GM12878 (cell line): ENCODE measurements at places on chromosomes 4 and X. TPM values are rescaled to one million over a fixed set of nuclear protein-coding genes. Genes with fewer than 3 reads are reported as not detected.

TAF7L gene
- not detected in 2 replicates for total RNA-seq

GRCh38 chrX:135892781-135893180 is 463 bp downstream of the CT45A10 start:
- no peaks in the 10 kb centered on the region for H3K36me3 ChIP-seq
- no peak overlapping the region for H3K27ac ChIP-seq
- no peaks in the 10 kb centered on the region for H3K4me1 ChIP-seq
- H3K4me3 ChIP-seq, result no peak overlapping the region

DNA sequence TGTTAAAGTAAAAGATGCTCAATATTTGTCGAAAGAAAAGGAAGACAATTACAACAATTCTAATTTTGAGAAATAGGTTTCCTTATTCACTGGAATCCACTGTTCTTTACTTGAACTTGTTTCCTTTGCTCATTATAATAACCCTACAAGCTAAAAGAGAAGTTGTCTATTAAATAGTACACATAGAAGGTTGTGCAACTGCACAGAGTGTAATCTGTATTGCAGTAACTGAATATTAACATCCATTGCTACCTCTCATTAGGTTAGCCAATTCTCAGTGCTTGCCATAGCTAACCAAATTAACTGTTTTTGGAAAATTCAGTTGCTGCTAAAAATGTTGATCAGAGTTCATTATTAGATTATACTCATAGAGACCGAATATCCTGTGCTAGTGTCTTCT is 120.0 kb downstream of the PDLIM5 start:
- DNase-seq, result no peak
- H3K4me1 ChIP-seq, result no peaks in the 10 kb centered on the region
- H3K27ac ChIP-seq, result no peak overlapping the region
- no peaks in the 10 kb centered on the region for H3K27me3 ChIP-seq
- H3K36me3 ChIP-seq, result peaks cover 3% of the 10 kb centered on the region; the same call in 1 of the 2 replicates
- no peak overlapping the region for H3K4me3 ChIP-seq

- no peaks in the 10 kb centered on the region for H3K4me1 ChIP-seq
- no peaks in the 10 kb centered on the region for H3K36me3 ChIP-seq
- no peak overlapping the region for H3K27ac ChIP-seq
- H3K27me3 ChIP-seq, result no peaks in the 10 kb centered on the region
- no peak for DNase-seq
Observed at GRCh38 chr4:69977582-69977981, 12.1 kb upstream of the CSN2 start.

F9 gene
- total RNA-seq, result 0.08 and 0.18 TPM in 2 replicates

DNA sequence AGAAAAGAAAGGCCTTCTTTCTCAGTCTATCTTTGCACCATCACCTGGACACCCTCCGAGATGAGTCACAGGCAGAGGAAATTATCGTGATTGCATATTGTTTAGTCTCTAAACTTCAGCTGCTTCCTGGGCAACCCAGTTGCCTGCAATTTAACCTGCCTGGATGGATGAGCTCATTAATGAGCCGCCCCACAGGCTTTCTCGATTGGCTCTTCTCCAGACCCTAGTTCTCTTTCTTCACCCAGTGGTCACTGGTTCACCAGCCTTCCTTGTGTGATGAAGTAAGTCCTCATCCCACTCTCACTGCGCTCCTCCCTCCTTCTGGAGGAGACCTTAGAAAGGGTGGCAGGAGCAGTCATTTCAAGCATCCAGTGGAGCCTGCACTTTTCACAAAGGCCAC is 94.4 kb downstream of the SOWAHB start:
- no peaks in the 10 kb centered on the region for H3K36me3 ChIP-seq
- H3K27ac ChIP-seq, result no peak overlapping the region
- H3K4me3 ChIP-seq, result no peak overlapping the region
- H3K4me1 ChIP-seq, result no peaks in the 10 kb centered on the region
- no peaks in the 10 kb centered on the region for H3K27me3 ChIP-seq

C4orf50 gene
- total RNA-seq, result 0.05 and 0.08 TPM in 2 replicates

DNA sequence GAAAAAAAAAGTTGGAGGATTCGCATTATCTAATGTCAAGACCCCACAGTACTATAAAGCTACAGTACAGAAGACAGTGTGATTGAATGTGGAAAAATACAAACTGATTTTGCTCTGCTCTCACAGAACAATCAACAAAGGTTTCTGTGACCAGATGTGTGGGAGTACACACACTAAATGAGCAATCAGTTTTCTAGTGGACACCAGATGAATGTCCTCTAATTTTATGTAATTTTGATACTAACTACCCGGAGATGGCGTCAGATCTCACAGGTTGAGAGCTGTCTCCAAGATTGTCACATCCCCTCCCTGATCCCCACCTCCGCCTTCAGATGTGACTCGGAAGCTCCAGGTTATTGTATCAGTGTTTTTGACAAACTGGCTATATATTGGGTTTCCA is 81.9 kb upstream of the HUWE1 start:
- H3K4me1 ChIP-seq, result no peaks in the 10 kb centered on the region
- no peak for DNase-seq
- no peaks in the 10 kb centered on the region for H3K36me3 ChIP-seq
- H3K27ac ChIP-seq, result no peak overlapping the region
- H3K27me3 ChIP-seq, result no peaks in the 10 kb centered on the region

DNA sequence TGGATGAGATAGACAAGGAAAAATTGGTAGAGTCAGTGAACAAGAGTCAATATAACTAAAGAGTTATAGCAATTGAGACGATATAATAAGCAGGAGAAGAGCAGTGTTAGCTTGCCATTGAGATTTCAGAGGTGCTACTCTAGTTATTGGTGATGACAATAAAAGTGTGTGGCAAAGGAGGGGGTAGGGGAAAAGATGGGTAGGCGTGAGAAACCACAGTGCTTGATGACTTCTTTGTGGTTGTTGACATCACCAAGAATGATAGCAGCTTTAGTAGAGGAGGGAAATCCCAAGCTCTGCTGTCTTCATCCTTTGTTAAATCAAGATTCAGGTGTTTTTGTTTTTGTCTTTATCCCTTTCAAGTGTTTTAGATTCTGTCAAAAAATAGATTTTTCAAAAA is 179.9 kb upstream of the PPP3CA start:
- H3K36me3 ChIP-seq, result no peaks in the 10 kb centered on the region

GRCh38 chrX:150203248-150203645 is 159.9 kb upstream of the MAMLD1 start:
- peaks cover 12% of the 10 kb centered on the region for H3K4me1 ChIP-seq
- no peaks in the 10 kb centered on the region for H3K36me3 ChIP-seq

DNA sequence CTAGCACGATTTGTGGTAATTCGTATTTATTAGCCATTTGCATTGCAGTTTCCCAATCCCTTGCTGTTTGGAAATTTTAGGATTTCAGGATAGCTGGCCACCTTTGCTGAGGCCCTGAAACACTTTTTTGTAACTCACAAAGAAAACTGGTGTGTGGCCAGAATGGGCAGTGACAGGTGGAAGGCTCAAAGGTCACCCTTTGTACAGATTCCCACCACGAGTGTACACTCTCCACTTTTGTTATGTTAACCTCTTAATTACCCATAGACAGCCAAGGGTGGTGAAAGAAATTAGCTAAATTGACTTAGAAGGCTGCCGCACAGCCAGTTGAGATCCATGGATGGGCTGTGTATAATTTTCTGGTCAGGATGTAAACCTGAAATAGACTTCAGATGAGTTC is 109.7 kb upstream of the ARX start:
- H3K27me3 ChIP-seq, result no peaks in the 10 kb centered on the region
- no peak overlapping the region for H3K4me3 ChIP-seq
- H3K4me1 ChIP-seq, result no peaks in the 10 kb centered on the region
- no peaks in the 10 kb centered on the region for H3K36me3 ChIP-seq
- DNase-seq, result no peak

GRCh38 chr4:112857461-112857860 is 192.0 kb upstream of the ANK2 start:
- no peak overlapping the region for H3K27ac ChIP-seq
- H3K36me3 ChIP-seq, result no peaks in the 10 kb centered on the region
- H3K4me3 ChIP-seq, result no peak overlapping the region
- no peaks in the 10 kb centered on the region for H3K4me1 ChIP-seq
- no peak for DNase-seq
- no peaks in the 10 kb centered on the region for H3K27me3 ChIP-seq

- H3K36me3 ChIP-seq, result no peaks in the 10 kb centered on the region
- H3K4me1 ChIP-seq, result peaks cover 2% of the 10 kb centered on the region; the same call in 1 of the 2 replicates
- no peak overlapping the region for H3K4me3 ChIP-seq
- H3K27me3 ChIP-seq, result no peaks in the 10 kb centered on the region
Observed at GRCh38 chr4:145545538-145546174, 64.0 kb downstream of the SMAD1 start.
